ENCODE measurements at places on chromosomes 12 and 14.

DNA sequence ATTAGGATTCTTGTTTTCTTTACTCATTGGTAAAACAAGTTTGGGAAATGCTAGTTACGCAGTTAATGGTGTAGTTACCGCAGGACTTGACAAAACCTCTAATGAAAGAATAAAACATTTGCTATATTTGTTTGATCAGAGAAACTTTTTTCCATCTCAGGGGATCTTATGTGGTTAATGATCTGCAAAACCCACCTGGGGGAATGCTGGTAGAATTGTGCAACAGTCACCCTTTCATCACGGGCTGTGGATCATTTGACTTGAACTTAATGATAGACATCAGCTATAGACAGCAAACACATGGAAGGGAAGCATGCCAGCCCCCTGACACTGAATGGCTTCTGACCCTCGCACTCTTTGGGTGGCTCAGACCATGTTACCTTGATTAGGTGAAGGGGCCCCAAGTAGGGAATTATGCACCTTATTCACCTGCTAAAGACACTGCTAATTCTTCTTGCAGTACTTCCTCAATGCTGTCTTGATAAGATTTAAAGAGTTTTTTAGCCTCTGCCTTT is 84.2 kb downstream of the PDE3A start:
- no peak for DNase-seq

DNA sequence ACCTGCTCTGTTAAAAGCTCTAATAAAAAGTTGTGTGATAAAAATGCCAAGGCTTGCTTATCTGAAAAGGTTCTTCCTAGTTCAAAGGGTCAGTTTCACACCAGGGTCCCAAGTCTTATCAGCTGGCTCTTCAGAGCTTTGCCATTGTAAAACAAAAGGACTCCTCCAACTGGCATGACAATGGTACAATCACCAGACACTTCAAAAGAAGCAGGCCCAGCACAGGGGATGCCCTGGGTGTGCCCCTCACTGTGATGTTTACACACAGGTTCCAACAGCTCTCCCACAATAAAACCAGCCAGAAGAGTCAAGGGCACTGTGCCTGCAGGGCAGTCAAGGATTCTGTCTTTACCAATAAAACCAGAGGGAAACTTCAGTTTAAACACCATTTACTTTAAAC is 78.7 kb downstream of the PRICKLE1 start:
- DNase-seq, result no peak

DNA sequence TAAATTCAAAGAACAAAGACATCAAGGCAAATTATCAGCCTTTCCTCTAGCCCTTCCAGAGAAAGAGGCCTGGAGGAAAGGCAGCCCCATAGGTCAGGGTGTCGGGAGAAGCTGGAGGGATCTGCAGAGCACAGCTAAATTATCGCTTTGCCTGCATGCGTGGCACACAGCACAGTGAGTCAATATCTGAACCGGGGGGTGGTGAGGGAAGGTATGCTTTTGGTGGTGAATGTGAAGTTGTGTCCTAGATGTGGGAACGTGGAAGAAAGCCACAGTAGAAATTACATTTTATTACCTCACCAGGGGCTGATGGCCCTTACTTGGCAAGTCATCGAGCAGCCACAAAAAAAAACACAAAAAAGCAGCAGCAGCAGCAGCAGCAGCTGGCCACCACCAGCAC is 243.2 kb downstream of the EGLN3 start:
- no peak for DNase-seq

GRCh38 chr14:70771781-70772212 is 37.5 kb downstream of the MAP3K9 start:
- no peak for DNase-seq

DNA sequence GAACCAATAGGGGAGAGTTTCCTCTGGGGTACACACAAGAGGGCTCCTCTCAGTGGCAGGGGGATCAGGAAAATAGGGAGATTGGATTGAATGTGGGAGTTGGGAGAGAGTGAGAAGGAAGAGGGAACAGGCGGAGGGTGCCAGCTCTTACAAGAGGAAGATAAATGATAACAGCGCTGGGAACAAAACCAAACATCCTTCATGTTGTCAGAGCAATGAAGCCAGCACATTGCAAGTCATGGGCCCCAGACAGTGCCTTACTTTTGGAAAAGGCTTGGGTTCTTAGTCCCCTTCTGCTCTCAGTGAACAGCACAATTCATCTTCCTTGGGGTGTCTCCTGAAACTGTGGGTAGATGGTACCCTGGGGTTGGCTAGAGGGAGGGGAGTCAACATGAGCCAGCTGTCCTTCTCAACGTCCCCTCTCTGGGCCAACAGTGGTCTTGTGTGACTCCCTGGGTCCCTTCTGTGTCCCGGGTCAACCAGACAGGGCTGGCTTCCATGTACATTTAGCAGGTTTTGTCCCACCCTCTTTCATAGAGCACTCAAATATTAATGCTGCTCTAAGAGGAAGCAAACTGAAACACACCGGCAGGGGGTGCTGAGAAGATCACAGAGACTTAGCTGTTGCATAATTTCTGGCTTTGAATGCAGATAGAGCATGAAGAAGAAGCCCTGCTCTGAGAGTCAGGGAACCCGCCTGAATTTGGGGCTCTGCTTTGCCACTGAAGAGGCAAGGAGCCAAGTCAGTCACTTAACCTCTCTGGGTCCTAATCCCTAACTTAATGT is 138.5 kb downstream of the ESRRB start:
- DNase-seq, result no peak

DNA sequence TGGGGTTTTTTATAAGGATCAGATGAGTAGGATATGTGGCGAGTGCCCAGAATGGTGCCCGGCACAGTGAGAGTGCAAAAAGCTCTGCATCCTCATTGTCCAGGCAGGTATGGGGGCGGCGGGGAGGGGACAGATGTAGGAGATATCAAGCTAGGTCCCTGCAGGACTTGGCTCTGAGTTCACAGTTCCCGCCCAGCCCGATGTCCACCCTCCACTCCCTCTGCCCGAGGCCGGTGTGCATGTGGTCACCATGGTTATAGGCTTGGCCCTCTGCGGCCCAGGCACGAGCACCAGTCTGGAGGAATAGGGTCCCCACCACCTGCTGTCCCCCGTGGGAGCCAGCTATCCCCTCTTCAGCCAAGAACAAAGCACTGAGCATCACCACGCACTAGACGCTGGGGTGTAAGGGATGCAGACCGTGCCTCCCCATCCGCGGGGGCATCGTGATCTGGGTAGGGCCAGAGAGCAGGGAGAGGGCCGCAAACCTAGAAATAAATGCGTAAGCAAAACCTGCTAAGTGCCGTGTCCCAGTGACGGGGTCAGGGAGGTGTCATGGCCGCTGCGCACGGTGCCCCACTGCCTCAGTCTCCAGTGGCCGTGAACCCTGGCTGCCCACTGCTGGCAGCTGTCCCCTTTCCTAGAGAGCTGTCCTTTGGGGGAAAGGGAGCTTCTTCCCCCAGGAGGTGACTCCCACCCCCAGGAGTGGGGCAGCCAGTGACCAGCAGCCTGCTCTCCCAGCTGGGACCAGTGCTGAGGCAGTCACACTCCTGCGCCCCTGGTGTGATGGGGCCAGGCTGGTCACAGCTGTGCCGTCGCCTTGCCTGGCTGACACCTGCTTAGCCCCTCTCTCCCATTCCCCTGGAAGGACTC is 12.0 kb downstream of the RFLNA start:
- DNase-seq, result no peak
